ENCODE measurements at places on chromosomes 1 and 21.
A peak's percentile ranks its signal among the peaks of the same experiment; 100 is the strongest.

- DNase-seq: no peak
These were observed 462.0 kb upstream of the RUNX1 start for GRCh38 chr21:35510957-35511695.

GRCh38 chr1:243801378-243801777, 48.7 kb downstream of the AKT3 start:
- no peak for DNase-seq

GRCh38 chr1:93171549-93172034, 8.6 kb downstream of the TMED5 start:
- no peak for DNase-seq

- DNase-seq: no peak
These were observed 26.3 kb upstream of the IER5 start for GRCh38 chr1:181061891-181062835.

- no peak for DNase-seq
These were observed 37.1 kb upstream of the COL11A1 start for GRCh38 chr1:103145449-103145848.

DNA sequence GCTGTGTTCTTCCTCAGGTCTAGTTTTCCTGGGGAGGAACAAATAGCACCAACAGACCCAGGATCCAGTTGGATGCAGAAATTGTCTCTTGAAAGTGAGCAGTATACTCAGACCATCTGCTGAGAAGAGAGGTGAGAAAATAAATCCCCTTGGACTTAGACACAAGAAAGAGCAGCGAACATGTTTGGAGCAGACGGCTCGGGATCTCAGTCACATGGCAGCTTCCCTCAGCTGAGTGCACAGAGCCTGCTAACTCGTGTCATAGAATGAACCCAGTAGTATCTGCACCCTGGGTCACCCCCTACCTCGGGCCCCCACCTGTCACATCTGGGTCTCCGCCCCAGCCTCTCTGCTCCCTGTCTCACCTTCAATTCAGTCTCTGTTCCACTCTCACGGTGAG, 115.6 kb downstream of the CCDC185 start:
- no peak for DNase-seq

DNA sequence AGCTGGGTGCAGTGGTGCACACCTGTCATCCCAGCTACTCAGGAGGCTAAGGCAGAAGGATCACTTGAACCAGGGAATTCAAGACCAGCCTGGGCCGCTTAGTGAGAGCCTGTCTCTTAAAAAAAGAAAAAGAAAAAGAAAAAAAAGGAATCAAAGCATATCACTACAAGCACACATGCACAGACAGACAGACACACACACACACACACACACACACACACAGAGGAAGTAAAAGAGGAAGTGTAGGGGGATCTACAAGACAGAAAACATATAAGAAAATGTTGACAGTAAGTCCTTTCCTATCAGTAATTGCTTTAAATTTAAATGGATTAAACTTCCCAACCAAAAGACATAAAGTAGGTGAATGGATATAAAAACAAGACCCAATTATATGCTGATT, 180.3 kb downstream of the FAF1 start:
- DNase-seq: no peak

GRCh38 chr1:53348486-53349368, 20.9 kb upstream of the LRP8 start:
- DNase-seq: no peak

- DNase-seq: no peak
These were observed 382.1 kb upstream of the B3GALT2 start for GRCh38 chr1:193568512-193568911.

DNA sequence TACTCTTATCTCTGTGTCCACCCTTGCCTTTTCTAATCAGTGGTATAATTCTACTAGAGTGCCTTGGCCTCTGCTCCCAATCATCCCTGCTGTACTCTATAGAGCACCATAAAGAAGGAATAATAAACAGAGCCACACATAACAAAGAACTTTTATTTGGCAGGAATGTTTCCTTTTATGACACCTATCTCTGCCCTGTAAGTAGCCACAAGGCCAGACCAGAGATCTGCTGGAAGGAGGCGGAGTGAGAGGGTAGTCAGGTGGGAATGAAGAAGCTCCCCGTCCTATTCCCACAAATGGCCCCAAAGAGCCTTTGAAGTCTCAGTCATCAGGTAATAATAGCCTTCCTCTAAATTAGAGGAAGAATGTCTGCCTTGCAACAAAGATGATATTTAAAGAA, 32.7 kb downstream of the WLS start:
- no peak for DNase-seq

DNA sequence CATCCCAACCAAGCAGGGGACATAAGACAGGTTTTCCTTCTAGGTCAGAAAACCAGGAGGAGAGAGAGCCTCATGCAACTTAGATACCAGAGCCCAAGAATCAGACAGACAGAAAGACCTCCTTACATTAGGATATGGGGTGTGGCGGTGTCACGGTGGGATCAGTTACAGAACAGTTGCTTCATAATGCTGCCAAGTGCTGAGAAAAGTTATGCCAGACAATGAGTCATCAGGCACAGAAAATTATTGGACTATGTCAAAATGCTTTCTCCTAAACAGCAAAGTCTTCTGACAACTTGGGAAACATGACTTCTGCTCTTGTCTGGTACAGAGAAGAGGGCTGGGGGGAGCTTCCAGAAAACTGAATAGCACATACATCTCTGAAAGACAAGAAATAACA, 1120.2 kb upstream of the TMPRSS15 start:
- no peak for DNase-seq

- DNase-seq: no peak
These were observed 21.0 kb downstream of the SDE2 start for GRCh38 chr1:225977937-225978748.

- no peak for DNase-seq
These were observed 50.2 kb downstream of the SLC25A24 start for GRCh38 chr1:108149796-108150467.

DNA sequence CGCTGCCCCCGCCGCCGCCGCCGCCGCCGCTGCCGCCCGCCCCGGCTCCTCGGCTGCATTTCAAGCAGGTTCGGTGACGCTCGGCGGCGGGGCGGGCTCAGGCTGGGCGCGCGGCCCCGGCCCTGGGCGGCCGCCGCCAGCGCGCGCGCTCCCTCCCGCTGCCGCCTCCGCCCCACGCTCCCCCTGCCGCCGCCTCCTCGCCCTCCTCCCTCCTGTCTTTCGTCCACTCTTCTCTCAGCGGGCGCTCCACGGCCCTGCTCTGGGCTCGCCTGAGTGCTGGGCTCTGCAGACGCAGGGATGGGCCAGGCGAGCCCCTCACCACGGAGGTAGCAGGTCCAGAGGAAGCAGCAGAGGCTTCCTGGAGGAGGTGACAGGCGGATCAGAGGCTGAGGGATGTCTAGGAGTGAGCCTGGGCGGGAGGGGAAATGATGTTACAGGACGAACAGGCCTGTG, at the start of gene LRP8:
LRP8 (minus strand) TSS at position 62 of the 453 bp plus-strand sequence. CDS start 158 bp downstream, outside the sequence.
- DNase-seq: peak; percentile 37

DNA sequence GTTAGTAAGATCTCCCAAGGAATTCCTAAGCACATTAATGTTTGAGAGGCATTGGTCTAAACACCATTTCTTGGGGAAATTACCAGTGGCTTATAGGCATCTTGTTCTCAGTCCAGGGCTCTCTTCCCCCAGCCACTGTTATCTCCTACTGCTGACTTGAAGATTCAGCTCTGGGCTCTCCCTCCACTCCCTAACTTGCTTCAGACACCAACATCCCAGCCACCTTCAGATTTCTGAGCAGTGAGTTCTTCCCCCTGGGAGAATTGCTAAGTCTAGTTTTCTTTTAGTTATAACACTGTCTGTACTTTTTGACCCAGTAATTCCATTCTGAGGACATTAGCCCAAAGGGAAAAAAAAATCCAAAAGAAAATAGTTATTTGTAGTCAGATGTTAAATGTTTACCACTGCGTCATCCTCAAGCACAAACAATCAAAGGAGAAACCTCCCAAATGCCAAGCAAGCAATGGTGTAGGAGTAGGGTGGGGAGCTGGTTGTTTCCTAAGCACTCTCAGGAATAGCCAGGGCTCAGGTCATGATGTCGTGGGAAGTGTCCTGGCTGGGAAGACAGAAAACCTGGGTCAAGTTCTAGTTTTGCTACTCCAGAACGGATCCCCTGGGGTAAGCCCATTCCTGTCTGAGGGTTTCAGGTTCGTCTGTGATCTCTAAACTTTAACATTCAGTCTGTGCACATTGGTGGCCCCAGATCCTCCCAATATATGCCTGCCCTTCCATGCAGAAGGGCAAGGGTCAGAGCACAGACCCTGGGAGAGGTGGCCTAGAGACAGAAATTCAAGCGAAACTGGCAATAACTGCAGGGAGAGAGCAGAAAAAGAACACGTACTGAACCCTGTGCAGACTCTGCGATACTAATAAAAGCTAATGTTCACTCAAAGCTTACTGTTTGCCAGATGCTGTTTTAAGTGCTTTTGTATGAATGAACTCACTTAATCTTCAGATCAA, 191.1 kb upstream of the FGGY start:
- DNase-seq: no peak

All from stimulated activated CD4-positive, alpha-beta T cell treated with anti-CD3 and anti-CD28 coated beads, Interleukin-1b, Interleukin-23, amount 100 ng/mL, for 1 hour (primary cell).